ENCODE measurements at places on chromosomes 3 and 15.

DNA sequence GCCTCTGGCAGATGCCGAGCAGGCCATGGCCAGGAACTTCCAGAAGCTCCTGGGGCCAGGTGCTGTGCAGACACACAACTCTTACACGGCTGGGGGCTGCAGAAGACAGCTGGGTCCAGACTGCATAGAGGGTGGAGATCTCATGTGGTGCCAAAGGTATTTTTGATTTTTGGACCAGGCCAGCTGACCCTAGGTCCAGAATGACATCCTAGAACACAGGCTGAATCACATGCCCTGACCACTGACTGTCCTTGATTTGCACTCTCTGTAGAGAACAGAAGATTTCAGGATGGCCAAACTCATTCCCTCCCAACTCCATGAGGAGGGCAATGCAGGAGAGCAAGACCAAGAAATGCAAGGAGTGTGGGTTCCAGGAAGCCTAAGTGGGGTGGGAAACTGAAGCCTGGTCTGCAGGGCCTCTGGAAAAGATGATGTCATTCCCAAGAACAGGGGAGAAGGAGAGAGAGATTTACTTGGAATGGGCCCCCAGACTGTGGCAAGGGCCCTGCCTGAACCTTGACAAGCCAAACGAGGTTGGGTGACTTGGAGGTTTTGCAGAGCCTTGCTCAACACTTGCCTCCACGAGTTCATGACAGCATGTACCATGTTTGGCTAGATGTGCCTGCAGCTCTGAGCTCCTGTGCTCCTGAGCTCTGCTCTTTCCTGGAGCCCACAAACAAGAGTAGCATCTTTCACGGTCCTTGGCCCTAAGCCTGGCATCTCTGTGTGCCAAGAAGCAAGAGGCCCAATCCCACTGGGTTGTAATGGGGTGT lies 38.5 kb upstream of the CTSH start:
- no peak for DNase-seq

GRCh38 chr3:38588371-38588971 lies 61.0 kb downstream of the SCN5A start:
- DNase-seq = no peak

DNA sequence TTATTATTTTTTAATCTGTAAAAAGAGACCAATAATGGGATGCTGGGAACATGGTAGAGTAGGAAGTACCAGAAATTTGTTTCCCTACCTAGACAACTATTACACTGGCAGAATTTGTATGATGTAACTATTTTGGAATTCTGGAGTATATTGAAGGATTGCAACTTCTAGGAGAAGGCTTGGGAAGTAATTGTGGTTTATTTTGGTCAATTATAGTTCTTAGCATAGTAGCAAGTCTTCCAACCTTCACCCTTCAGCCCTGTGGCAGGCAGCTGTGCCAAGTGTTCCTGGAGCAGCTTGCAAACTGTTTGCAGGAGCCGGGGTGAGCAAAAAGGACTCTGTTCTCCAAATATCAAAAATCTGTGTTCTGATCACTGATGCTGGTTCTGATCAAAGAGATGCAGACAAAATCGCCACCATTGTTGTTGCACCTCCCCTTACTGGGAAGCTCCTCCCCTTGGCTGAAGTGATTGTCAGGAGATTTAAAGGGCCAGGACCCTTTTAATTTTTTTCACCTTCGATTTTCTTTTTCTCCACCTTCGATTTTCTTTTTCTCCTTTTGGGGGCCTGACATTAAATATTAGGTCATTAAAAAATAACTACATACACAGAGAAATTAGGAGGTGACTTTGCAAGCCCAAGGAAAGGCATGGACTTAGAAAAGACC lies 363.3 kb downstream of the SLC9A9 start:
- no peak for DNase-seq

DNA sequence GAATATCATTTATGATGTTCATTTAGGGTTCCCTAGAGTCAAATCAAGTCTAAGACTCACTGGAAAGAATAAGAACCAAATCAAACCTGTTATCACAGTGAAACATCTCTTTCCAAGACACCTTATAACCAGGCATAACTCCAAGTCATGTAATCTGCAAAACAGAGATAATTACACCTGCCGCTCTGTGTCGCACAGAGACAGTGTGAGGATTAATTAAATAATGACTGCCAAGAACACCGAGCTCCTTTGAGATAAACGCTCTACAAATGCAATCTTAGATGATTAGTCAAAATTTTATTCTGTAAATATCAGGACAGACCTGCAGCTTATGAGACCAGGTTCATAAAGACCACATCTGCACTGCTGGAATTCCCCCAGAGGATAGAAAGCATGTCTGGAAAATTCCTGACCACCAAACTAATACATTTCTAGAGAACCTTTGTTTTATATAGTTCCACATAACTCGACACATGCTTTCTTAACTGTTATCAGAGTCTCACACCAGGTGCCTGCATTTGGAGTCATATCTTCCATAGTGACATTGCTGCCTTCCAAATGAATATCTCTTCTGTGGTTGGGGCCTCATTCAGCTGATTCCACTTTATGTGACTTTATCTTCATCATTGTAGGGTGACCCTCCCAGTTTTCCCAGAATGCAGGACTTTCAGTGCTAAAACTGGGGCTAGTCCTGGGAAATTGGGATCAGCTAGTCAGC lies 252.8 kb downstream of the CD47 start:
- no peak for DNase-seq

- no peak for DNase-seq
Measured at GRCh38 chr3:108300103-108300849, 3.9 kb downstream of the HHLA2 start.

DNA sequence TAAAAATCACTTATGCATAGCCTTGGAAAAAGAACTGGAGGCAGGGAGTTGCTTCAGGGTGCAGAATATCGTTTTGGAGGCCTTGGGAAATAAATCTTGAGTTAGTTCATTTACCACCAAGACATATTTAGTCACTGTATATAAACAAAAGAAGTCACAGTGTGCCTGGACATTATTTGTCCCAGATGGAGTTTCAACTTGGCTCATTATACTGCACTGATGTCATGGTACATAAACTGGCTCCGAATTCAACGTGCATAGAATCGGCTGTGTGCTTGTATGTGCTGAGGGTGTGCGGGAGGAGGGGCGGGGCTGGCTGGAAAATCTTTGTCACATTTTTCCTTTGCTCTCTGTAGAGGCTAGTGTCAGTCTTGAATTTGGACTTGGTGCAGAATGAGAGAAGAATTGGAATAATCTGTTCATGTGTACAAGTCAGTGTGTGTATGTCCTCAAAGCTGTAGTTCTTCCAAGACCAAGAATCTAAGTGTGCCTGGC lies 86.6 kb downstream of the FNDC3B start:
- DNase-seq = no peak

DNA sequence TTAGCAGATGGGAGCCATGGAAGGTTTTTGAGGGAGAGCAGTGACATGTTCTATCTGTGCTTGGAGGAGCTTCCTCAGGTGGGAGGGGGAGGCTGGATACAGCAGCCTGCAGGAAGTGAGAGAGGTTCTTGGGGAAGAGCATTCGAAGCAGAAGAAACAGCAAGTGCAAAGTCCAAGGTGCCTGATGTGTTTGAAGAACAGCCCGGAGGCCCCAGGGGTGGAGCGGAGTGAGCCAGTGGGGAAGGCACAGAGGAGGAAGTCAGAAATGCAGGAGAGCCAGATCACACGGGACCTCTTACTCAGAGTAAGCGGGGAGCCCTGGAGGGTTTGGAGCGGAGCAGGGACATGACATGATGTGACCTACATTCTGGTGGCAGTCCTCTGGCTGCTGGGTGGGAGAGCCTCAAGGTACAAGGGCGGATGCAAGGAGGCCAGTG lies 10.8 kb downstream of the ITGA11 start:
- no peak for DNase-seq

DNA sequence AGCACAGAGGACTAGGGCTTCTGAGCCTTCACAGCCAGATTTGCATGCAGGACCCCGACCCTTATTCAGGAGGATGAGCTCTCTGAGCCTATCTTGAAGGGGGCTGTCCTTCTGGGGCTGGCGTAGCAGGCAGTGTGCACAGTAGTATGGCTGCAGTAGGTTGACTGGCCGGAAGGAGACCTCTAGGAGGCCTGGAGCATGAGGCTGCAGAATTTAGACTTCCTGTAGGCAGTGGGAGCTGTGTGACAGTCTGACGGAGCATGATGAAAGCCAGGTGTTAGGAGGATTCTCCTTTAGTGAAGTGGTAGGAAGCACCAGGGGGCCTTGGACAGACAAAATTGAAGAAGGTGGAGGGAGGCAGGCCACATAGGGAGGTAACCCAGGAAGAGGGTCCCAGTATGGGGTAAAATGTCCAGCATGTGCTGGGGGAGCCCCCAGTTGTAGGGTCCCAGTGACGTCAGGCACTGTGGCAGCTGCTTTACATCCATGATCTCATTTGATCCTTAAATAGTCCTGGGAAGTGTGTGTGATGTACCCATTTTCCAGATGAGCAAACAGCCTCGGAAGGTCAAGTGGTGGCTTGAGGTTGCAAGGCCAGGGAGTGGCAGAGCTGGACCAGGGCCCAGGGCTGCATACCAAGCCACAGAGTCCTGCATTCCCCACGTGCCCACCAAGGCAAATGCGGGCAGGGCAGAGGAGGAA lies 36.1 kb downstream of the SPSB4 start:
- no peak for DNase-seq

DNA sequence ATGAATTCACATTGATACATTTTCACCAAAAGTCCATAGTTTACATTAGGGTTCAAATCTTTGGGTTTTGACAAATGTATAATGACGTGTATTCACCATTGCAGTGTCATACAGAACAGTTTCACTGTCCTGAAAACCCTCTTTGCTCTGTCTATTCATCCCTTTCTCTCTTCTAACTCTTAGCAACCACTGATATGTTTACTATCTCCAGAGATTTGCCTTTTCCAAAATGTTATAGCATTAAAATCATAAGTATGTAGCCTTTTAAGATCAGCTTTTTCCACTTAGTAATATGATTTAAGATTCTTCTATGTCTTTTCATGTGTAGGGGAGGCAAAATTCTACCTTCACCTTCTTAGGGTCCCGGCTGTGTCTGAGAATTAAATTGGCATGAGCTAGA lies 203.8 kb downstream of the TPRG1 start:
- no peak for DNase-seq

DNA sequence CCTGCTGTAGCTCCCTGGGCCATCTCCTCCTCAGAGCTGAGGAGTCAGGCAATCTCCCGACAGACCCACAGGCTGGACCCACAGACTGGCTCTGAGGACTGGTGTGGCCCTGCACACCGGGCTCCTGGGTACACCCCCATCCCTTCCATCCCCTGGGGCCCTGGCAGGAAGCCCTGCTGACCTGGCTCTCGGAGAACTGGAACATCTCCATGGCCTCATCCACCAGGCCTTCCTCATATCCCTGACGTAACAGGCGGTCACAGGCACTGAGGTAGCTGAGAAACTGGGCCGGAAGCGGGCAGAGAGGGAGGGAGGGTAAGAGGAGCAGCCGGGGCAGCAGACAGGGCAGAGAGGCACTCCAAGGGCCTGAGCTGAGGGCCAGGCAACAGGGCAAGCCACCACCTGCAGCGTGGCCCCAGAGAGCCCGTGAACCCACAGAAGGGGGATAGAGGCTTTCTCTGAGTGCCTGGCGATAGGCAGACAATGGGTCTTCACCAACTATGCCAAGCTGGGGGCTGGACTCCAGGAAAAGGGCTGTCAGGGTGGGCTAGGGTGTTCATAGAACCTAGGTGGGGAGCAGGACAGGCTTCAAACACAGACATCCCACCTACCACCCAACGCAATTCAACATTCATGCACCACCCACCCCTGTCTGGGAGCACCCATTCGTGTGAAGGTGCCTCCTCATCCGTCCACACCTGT lies 17.9 kb downstream of the KBTBD13 start:
- no peak for DNase-seq

DNA sequence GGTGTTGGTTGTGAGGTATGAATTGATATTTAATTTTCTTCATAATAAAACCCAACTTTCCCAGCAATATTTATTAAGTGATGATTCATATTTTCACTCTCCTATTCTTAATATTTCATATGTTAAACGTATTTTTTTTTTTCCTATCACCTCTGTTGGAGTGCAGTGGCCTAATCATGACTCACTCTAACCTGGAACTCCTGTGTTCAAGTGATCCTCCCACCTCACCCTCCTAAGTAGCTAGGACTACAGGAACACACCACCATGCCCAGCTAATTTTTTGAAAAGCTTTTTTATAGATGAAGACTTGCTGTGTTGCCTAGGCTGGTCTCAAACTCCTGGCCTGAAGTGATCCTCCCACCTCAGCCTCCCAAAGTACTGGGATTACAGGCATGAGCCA lies 8.6 kb downstream of the PARP15 start:
- no peak for DNase-seq

DNA sequence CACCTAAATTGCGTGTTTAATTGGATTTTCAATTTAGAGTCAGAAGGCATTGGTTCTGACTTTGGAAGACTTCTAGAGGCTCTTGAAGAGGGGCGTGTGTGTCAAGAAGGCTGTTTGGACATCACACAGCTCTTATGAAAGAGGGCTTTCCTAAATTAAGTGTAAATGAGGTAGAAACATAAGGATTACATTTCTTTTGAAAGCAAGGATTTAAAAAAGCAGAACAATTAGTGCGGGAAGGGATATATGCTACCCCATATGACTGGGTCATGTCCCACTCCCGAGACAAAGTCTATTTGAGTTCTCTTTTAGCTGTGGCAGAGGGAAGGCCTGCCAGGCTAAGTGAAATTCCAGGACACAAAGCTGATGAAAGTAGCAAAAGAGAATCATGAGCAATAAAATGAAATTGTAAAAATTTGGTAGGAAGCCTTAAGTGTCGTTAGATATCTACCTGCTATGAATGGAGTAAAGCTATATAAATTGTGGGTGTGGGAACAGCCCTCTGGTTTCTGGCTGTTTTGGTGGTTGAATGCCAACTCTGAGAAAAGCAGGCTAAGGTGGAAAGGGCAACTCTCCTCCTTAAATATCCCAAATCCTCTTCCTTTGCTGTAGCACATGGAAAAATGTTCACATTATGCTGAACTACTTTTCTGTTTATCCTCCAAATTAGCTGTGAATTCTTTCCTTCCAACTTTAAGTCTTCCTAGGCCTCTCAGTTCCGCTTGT lies 100.6 kb upstream of the TSC22D2 start:
- no peak for DNase-seq

DNA sequence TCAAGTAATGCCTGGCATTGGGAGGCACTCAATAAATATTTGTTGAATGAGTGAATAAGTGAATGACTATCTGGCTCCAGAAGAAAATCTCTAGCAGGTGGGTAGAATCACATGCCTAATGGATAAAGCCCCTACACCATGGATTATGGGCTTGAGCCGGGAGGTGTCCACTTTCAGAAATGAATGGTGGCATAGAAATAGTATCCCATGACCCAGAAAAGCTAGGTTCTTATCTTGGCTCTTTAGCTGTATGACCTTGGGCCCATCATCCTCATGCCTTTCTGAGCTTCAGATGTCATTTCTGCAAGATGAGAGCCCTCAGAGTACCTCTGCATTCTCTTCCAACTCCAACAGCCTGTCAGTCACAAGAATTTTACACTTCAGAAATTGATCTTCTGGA lies 37.3 kb upstream of the TNIK start:
- no peak for DNase-seq

- no peak for DNase-seq
Measured at GRCh38 chr15:39785139-39785538, 2.5 kb upstream of the FSIP1 start.

DNA sequence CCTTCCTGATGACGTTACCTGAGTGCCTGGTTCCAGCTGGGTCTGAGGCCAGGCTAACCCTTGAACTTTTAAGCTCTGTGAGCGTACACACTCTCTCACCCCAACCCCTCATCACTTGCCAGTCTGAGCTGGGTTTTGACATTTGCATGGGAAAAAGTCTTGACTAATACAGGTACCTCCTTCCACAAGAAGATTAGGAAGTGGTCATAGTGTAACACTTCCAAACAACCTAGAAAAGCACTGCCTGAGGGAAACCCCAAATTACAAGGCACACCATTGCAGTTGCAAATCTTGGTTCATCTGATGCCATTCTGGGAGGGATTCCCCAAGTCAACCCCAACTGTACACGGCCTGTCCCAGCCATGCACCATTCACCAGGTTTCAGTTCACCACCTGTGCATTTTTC lies 499.8 kb downstream of the FOXP1 start:
- DNase-seq = no peak
